ENCODE measurements at places on chromosomes 2 and 18. TPM values are rescaled to one million over a fixed set of nuclear protein-coding genes. Genes with fewer than 3 reads are reported as not detected.

Gene MAL
- not detected for total RNA-seq

Gene MC4R
- total RNA-seq: not detected

Gene NETO1
- total RNA-seq: not detected

Gene TRAPPC8
- total RNA-seq: 36.8 TPM

Gene TIMM21
- total RNA-seq: 51.3 TPM

Gene IL18R1
- total RNA-seq: 1.00 TPM

Gene CAPN14
- not detected for total RNA-seq

Gene C2orf81
- total RNA-seq: 0.59 TPM

Gene QPCT
- total RNA-seq: 15.7 TPM

Gene LCT
- total RNA-seq: not detected

Gene ABCG8
- total RNA-seq: not detected

Gene TNFRSF11A
- total RNA-seq: 6.2 TPM

Gene IMP4
- 114 TPM for total RNA-seq

Gene CDH7
- total RNA-seq: not detected

Gene CYRIA
- 10.2 TPM for total RNA-seq

Gene TRABD2A
- 0.60 TPM for total RNA-seq

Gene HOXD13
- not detected for total RNA-seq

Gene PSMD14
- 123 TPM for total RNA-seq

Gene SGPP2
- not detected for total RNA-seq

Gene IL1RL1
- 21.9 TPM for total RNA-seq

Gene ARHGEF33
- 0.07 TPM for total RNA-seq

Gene IL36A
- total RNA-seq: not detected

Gene REG3G
- total RNA-seq: not detected

Gene RNU2-63P
- total RNA-seq: under 0.01 TPM

Gene GAL3ST2
- total RNA-seq: not detected

Gene MYCN
- 0.39 TPM for total RNA-seq

Gene SIX3
- not detected for total RNA-seq

Gene CELF4
- total RNA-seq: not detected

Gene ERBB4
- total RNA-seq: under 0.01 TPM

Gene C2orf72
- total RNA-seq: not detected

Gene EGR4
- not detected for total RNA-seq

Gene GPR75
- total RNA-seq: 0.94 TPM

Gene SNX17
- 138 TPM for total RNA-seq

Gene DYSF
- total RNA-seq: 212 TPM

Gene HOXD12
- not detected for total RNA-seq

Gene IL1R2
- not detected for total RNA-seq
